ENCODE measurements at places on chromosomes 7 and 10. TPM values are rescaled to one million over a fixed set of nuclear protein-coding genes. Genes with fewer than 3 reads are reported as not detected.
A peak's percentile ranks its signal among the peaks of the same experiment; 100 is the strongest.

DNA sequence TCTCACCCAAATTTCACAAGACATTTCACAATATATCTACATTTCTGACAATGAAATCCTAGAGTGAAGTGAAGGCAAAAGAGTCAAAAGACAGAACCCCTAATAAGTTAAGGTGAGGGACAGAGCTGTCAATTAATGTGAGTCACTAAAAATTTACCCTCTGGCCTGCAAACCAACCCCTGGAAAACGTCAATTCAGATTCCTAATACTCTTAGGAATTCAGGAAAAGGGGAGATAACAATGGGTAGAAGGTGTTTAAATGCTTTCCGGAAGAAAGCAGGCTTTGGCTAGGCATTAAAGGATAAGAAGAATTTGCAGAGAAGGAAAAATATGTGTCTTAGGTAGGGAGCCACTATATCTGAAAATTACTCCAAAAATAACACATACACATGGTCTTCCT, 299.6 kb downstream of the INHBA start:
- peak; percentile 29 for DNase-seq

GRCh38 chr10:4252701-4253100, 467.7 kb upstream of the KLF6 start:
- DNase-seq = no peak

Gene VIPR2
- under 0.01 TPM for total RNA-seq

Gene TLX1
- total RNA-seq = not detected

Data from fibroblast of lung (primary cell).